Amniotic stem cell (primary cell): ENCODE measurements at places on chromosomes 7 and 10.

DNA sequence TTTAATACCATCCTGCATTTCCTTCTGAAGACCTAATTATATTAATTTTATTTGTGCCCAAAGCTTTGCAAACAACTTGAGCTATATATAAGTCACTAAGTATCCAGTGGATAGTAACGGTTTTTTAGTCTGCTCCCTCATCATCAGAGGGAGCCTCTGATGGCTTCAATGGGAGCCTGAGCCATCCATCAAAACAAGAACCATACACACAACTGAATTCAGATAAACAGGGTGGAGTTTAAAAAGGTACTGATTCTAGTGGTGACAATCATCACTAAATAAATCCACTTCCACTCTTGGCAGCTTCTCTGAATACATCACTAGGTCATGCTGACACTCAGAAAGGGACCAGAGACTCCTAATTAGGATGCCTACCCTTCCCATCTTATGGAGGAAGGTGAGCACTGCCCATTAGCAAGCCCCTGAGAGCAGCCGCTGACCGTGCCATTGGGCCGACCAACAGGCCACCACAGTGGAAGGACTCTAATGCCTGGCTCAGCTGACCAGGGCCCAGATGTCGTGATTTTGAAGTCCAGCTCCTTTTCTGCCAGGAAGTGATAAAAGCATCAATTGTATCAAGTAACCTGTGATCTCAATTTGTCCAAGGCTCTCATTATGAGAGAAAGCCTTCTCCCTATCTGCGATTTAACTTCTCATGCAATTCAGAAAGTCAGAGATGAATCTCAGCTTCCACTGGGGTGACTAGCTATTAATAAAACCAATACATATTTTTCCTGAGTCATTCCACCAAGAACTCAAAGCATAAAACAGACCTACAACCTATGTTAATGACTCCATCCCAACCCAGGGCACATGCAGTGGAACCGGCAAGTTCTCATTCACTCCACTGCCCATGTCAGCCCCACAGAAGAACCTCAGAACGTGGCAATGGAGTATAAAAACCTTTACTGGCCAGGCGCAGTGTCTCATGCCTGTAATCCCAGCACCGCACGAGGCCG is 13.1 kb downstream of the VOPP1 start:
- no peak for DNase-seq

- no peak for DNase-seq
Observed at GRCh38 chr10:1289591-1289990, 233.4 kb downstream of the WDR37 start.

- no peak for DNase-seq
Observed at GRCh38 chr7:21028599-21028998, 241.9 kb upstream of the SP8 start.

DNA sequence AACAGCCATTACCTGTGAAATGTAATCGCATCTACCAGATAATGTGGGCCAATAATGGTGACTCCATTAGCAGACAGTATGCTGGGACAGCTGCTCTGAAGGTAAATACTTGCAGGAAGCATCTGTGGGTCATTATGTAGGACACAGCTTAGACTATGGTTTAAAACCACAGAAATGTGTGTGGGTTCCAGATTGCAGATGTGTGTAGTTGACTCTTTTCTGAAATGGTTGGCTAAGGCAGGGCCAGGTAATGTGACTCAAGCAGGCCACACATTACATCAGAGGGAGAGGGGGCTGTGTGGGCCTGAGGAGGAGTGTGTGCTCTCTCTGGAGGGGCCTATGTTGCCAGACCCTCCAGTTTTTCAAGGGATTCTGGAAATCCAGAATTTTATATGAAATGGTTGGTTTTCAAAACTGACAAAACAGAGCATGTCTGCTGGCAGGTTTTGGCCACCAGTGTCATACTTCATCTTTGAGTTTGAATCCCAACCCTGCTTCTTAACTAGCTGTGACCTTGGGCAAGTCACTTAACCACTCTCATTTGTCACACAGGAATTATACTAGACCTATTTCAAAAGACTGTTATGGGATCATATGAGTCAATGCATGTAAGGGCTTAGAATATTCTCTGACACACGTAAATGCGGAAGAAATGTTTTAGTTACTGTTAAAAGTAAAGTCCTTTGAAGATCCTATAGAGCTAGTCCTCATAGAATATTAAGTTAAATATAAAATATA is 64.5 kb downstream of the MCMBP start:
- DNase-seq: no peak

GRCh38 chr7:158244873-158245723 is 342.5 kb downstream of the PTPRN2 start:
- DNase-seq: no peak

- DNase-seq: no peak
Observed at GRCh38 chr7:72048420-72048819, 363.7 kb downstream of the CALN1 start.

GRCh38 chr7:18222636-18223035 is 195.0 kb upstream of the PRPS1L1 start:
- DNase-seq: no peak

GRCh38 chr7:6419310-6419773 is 28.4 kb downstream of the DAGLB start:
- DNase-seq: no peak
